Muscle of leg (tissue), 16 donors: ENCODE measurements at places on chromosomes 2 and 18. TPM values are rescaled to one million over a fixed set of nuclear protein-coding genes. Genes with fewer than 3 reads are reported as not detected.

- H3K36me3 ChIP-seq = no peaks in the 10 kb centered on the region
- no peak overlapping the region for H3K4me3 ChIP-seq
- no peak for DNase-seq
- no peak overlapping the region for H3K27ac ChIP-seq
- H3K27me3 ChIP-seq = no peaks in the 10 kb centered on the region
- H3K4me1 ChIP-seq = no peaks in the 10 kb centered on the region
Measured at GRCh38 chr2:19238440-19239060, 119.9 kb downstream of the OSR1 start.

The ACMSD gene
- total RNA-seq = not detected

GRCh38 chr2:240503848-240504247 is 53.9 kb downstream of the ANKMY1 start:
- H3K4me3 ChIP-seq = no peak overlapping the region
- H3K27ac ChIP-seq = no peak overlapping the region
- no peaks in the 10 kb centered on the region for H3K27me3 ChIP-seq
- DNase-seq = no peak
- no peaks in the 10 kb centered on the region for H3K4me1 ChIP-seq

GRCh38 chr2:195596840-195597239 is 60.2 kb upstream of the SLC39A10 start:
- peak; percentile 19 for DNase-seq
- peaks cover 2% of the 10 kb centered on the region for H3K4me1 ChIP-seq
- H3K27me3 ChIP-seq = no peaks in the 10 kb centered on the region
- H3K27ac ChIP-seq = no peak overlapping the region
- H3K4me3 ChIP-seq = no peak overlapping the region

The DSG2 gene
- total RNA-seq = 2.3 TPM

DNA sequence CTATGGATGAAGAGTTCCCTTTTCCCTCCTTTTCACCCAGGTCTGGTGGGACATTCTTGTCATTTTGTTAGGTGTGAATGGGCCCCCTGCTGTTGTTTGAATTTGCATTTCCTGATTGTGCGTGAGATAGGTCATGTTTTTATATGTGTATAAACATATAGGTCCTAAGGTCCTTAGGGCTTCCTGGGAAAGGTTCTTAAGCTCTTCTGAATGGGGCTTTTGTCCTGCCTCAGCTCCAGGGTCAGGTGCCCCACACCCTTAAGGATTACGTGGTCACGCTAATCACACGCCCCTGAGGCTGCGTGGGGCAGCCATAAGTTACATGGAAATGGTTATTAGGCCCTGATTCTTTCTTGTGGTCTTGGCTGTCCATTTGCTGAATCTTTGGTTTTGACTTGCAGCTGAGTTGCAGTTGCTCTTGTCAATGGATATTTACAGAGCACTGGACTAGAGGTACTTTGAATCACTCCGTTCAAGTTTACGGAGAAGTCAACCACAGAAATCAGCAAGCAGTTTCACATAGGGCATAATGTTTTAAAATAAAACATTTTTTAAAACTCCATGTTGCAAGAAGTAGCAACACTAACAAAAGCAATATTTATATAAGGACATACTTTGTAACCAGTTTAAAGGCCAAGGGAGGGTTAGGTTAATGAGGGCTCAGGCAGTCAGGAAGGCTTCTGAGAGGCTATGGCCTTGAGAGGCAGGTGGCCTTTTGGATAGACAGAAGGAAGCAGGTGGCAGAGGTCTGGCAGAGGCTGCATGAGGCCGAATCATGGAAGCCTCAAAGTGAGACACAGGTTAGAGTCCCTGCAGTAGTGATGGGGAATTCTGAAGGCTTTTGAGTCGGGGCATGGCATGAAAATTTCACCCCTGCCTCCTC is 24.2 kb downstream of the LIPG start:
- no peak for DNase-seq
- H3K27ac ChIP-seq = no peak overlapping the region
- H3K4me1 ChIP-seq = peaks cover 2% of the 10 kb centered on the region
- H3K36me3 ChIP-seq = no peaks in the 10 kb centered on the region

DNA sequence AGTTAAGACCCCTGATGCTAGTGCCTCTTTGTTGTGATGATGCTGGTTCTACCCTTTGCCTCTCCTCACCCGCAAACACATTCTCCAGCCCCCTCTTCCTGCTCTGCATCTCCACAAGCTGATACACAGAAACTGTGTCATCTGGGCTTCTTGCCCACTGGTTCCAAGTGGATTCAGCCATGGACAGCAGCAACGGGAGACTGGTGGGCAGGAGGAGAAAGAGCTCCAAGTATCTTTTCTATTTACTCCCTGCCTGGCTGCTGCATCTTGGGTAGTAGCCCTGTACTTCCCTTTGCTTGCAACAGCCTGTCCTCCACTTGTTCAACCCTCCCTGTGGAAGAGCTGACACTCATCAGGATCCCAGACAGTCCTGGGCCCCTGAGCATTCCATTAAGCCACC is 655.1 kb upstream of the RAB6C start:
- peaks cover 3% of the 10 kb centered on the region for H3K4me1 ChIP-seq
- no peak overlapping the region for H3K27ac ChIP-seq
- DNase-seq = no peak
- H3K27me3 ChIP-seq = no peaks in the 10 kb centered on the region
- H3K36me3 ChIP-seq = no peaks in the 10 kb centered on the region

The REG3A gene
- total RNA-seq = not detected

DNA sequence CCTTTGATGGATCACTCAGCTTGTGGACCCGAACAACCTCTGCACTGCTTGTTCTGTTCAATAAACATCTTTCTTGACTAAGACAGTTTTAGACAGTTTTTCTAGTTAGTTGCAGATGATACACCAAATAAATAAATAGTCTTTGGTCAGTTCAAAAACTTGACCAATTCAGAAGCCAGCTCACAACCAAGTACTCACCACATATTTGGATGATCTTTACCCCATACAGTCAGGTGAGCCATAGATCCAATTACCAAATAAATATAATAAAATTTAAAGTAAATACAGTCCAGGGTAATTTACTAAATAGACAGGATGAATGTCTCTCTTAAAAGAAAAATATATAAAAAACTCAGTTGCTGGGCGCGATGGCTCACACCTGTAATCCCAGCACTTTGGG is 18.2 kb downstream of the SCN3A start:
- no peak overlapping the region for H3K27ac ChIP-seq
- H3K36me3 ChIP-seq = no peaks in the 10 kb centered on the region

DNA sequence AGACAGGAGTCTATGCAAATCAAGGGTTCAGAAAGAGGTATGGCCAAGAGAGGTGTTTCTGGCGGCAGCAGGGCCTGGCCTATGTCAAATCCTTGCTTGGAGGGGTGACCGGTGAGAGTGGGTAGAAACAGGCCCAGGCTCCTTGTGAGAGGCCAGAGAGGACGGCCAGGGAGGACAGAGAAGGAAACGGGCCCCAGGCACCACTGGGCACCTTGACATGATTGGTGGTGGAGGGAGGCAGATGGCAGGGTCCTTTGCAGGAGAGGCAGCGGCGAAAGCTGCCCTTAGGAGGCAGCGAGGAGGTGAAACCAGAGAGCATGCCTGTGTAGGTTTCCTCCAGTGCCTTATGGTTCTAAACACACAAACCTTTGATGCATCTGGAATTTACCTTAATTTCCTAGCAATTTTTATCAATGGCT is 6.2 kb downstream of the RAMP1 start:
- no peaks in the 10 kb centered on the region for H3K4me1 ChIP-seq
- DNase-seq = no peak
- no peak overlapping the region for H3K4me3 ChIP-seq
- H3K27me3 ChIP-seq = peaks cover 12% of the 10 kb centered on the region
- H3K27ac ChIP-seq = no peak overlapping the region

DNA sequence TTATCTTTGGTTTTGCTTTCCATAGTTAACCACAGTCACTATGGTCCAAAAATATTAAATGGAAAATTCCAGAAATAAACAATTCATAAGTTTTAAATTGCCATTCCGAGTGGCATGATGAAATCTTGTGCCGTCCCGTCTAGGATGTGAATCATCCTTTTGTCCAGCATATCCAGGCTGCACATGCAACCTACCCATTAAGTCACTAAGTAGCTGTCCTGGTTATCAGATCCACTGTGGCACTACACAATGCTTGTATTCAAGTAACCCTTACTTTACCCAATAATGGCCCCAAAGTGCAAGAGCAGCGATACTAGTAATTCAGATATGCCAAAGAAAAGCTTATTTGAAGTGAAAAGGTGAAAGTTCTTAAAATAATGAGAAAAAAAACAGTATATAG is 10.7 kb downstream of the USP34 start:
- no peaks in the 10 kb centered on the region for H3K27me3 ChIP-seq
- H3K4me3 ChIP-seq = no peak overlapping the region
- no peak overlapping the region for H3K27ac ChIP-seq
- DNase-seq = no peak
- no peaks in the 10 kb centered on the region for H3K36me3 ChIP-seq
- no peaks in the 10 kb centered on the region for H3K4me1 ChIP-seq

GRCh38 chr2:12316476-12316875 is 400.3 kb upstream of the TRIB2 start:
- no peak overlapping the region for H3K27ac ChIP-seq
- H3K27me3 ChIP-seq = no peaks in the 10 kb centered on the region
- H3K4me3 ChIP-seq = no peak overlapping the region
- H3K36me3 ChIP-seq = no peaks in the 10 kb centered on the region

The CEBPZOS gene
- total RNA-seq = 27.2 TPM

The ZSWIM2 gene
- total RNA-seq = not detected

- DNase-seq = no peak
- H3K27ac ChIP-seq = no peak overlapping the region
- H3K4me3 ChIP-seq = no peak overlapping the region
- no peaks in the 10 kb centered on the region for H3K27me3 ChIP-seq
Measured at GRCh38 chr2:179817181-179817841, 44.1 kb downstream of the ZNF385B start.

The TRMT61B gene
- 9.4 TPM for total RNA-seq

The RTP5 gene
- not detected for total RNA-seq

DNA sequence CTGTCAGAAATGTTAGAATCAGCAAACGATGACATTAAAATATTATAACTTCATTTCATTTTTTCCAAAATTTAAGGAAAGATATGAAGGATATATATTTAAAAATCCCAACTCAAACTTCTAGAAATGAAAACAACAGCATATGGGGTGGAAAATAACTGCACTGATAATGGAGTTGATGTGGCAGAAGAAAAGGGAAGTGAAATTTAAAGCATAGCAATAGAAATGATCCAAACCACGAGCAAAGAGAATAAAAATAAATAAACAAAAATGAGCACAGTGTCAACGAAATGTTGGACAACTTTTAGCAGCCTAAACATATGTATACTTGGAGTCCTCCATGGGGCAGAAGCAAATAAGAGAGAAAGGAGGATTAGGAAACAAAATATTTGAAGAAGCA is 280.2 kb downstream of the KCNJ3 start:
- no peaks in the 10 kb centered on the region for H3K4me1 ChIP-seq
- H3K27ac ChIP-seq = no peak overlapping the region
- H3K4me3 ChIP-seq = no peak overlapping the region

The MPPE1 gene
- 22.6 TPM for total RNA-seq

- H3K4me3 ChIP-seq = no peak overlapping the region
- no peaks in the 10 kb centered on the region for H3K27me3 ChIP-seq
- peak; percentile 16 for DNase-seq
- no peak overlapping the region for H3K27ac ChIP-seq
- H3K4me1 ChIP-seq = no peaks in the 10 kb centered on the region
Measured at GRCh38 chr2:191650896-191651773, 26.8 kb upstream of the NABP1 start.

The TXNDC2 gene
- total RNA-seq = 0.04 TPM

DNA sequence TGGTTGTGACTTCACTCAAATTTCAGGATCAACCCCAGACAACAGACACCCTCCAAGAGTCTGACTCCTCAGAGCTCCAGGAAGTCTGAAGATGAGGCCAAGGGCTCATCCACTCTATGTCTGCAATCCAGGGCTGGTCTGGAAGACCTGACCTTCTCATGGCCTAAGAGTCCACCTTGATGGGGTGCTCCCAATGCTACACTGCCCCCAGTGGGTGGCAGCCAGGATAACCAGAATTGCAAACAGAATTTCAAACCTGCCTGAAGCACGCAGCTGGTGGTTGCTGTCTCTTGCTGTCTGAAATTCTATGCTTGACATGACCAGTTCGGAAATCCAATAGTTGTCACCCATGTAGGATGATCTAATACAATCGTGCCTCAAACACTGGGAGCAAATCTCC is 96.0 kb downstream of the UXS1 start:
- no peak overlapping the region for H3K27ac ChIP-seq
- H3K36me3 ChIP-seq = peaks cover 28% of the 10 kb centered on the region
- DNase-seq = peak; percentile 36

The C2orf76 gene
- 11.9 TPM for total RNA-seq

- H3K4me3 ChIP-seq = no peak overlapping the region
- H3K4me1 ChIP-seq = no peaks in the 10 kb centered on the region
- H3K36me3 ChIP-seq = no peaks in the 10 kb centered on the region
Measured at GRCh38 chr2:158761621-158762020, 33.5 kb upstream of the DAPL1 start.

- no peaks in the 10 kb centered on the region for H3K36me3 ChIP-seq
- no peak overlapping the region for H3K27ac ChIP-seq
- H3K4me1 ChIP-seq = peaks cover 11% of the 10 kb centered on the region
- H3K27me3 ChIP-seq = peaks cover 2% of the 10 kb centered on the region
- H3K4me3 ChIP-seq = no peak overlapping the region
- DNase-seq = no peak
Measured at GRCh38 chr18:8841781-8842485, 136.6 kb downstream of the MTCL1 start.

GRCh38 chr2:219350710-219351221 is 18.2 kb upstream of the RESP18 start:
- H3K27ac ChIP-seq = no peak overlapping the region
- peaks cover 31% of the 10 kb centered on the region for H3K27me3 ChIP-seq
- no peaks in the 10 kb centered on the region for H3K36me3 ChIP-seq

DNA sequence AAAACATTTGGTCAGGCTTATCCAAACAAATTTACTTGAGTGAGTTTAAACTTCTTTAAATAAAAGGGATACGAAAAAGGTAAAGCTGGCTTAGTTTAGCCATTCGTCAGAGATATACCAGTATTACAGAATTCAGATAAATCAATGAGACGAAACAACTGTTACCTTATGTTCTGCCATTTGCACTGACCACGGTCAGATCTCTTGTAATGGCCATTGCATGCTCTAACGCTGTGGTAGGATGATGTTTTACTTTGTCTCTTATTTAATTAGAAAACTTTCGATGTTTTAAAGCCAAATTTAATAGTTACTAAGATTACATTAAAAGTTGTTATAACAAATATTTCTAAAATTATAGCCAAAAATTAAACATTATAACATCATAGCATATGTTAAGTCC is 1.5 kb downstream of the C18orf54 start:
- peak overlapping the region; percentile 65 for H3K4me3 ChIP-seq
- peaks cover 2% of the 10 kb centered on the region for H3K36me3 ChIP-seq
- peak; percentile 6 for DNase-seq
- H3K27me3 ChIP-seq = no peaks in the 10 kb centered on the region
- no peak overlapping the region for H3K27ac ChIP-seq

DNA sequence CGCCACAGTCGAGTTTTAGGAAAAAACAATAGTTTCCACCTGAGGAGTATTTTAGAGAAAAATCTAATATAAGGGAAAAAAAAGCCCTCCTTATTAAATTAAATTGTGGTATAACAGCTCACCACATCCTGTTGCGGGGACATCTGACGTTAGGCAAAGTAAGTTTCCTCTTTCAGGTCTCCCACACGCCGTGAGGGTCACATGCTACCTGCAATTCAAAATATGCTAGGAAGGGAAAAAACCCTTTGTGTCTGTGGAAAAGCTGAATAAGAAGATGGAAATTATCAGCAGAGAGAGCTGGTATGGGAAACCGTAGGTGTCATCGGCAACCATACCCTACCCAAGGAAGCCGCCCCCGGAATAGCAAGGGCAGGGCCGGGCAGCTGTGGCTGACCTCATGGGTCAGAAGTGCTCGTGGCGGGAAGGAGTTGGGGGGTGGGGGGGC is 128.0 kb downstream of the NFATC1 start:
- H3K36me3 ChIP-seq = peaks cover 6% of the 10 kb centered on the region
- no peak overlapping the region for H3K4me3 ChIP-seq
- no peak overlapping the region for H3K27ac ChIP-seq
- DNase-seq = no peak

The GALR1 gene
- total RNA-seq = under 0.01 TPM
